A549 treated with CpdA at 1 μM for 4 hours (cell line): ENCODE measurements at places on chromosomes 5 and 9. TPM values are rescaled to one million over a fixed set of nuclear protein-coding genes. Genes with fewer than 3 reads are reported as not detected.

FABP6 gene
- 0.79 to 1.7 TPM (median 0.92 TPM) in 5 replicates for total RNA-seq

SLC1A1 gene
- 1.3 to 1.7 TPM (median 1.5 TPM) in 5 replicates for total RNA-seq

SYK gene
- 0.05 to 0.09 TPM in 2 of 5 replicates, not detected in the others for total RNA-seq

CER1 gene
- not detected in 5 replicates for total RNA-seq
